ENCODE measurements at places on chromosomes 12 and 14.
A peak's percentile ranks its signal among the peaks of the same experiment; 100 is the strongest.

DNA sequence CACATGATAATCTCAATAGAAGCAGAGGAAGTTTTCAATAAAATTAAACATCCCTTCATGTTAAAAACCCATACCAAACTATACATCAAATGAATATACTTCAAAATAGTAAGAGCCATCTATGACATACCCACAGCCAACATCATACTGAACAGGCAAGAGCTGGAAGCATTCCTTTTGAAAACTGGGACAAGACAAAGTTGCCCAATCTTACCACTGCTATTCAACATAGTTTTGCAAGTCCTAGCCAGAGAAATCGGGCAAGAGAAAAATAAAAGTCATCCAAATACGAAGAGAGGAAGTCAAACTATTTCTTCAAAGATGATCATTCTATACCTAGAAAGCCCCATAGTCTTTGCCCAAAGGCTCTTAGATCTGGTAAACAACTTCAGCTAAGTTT, 454.7 kb upstream of the PRICKLE1 start:
- no peak for DNase-seq

- no peak for DNase-seq
Measured at GRCh38 chr14:33846100-33846824, 104.6 kb downstream of the EGLN3 start.

- no peak for DNase-seq
Measured at GRCh38 chr12:56143217-56143616, 9.2 kb upstream of the MYL6B start.

- no peak for DNase-seq
Measured at GRCh38 chr12:115412831-115413230, 728.9 kb upstream of the TBX3 start.

DNA sequence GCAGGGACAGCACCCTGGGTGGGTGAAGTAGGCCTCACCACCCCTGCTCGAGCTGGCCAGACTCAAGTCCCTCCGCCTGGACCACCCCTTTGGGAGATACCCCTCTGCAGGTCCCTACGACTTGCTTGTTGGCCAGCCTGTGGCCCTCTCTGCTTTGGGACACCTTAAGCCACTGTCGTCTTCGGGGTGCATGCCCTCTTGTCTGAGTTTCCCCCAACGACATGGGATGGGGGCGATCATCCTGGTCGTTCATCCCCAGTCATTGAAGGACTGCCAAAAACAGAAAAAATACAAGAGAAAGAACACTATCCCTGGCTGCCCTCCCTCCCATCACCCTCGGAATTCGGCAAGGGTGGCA, 151.1 kb downstream of the DPF3 start:
- DNase-seq: no peak

- DNase-seq: no peak
Measured at GRCh38 chr12:86727160-86727559, 471.0 kb upstream of the MGAT4C start.

DNA sequence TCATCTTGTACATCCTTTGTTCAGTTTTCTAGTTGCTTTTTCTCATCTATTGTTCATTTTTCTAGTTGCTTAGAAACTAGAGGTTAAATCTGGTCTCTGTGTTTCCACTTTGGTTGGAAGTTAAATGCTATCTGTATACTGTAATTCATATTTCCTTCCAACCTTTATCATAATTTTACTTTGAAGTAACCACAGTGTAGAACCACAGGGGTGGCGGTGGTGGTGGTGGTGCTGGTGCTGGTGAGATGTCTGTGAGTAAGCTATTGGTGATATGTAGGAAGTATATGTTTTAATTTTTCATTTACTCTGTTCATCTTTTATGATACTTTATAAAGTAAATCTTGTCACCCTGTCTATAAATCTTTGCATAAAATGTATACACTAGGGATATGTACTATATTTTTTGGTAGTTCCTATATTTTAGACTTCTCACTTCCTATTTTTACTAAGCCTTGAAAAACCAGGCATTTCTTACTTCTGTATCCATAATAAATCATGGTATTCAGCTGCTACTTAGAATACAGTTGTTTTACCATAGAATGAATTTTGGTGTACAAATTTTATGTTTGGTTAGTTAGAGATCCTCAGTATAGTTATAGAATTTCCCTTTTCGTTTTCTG, 31.9 kb downstream of the CCDC91 start:
- no peak for DNase-seq

GRCh38 chr12:54041097-54041690, 8.3 kb downstream of the HOXC5 start:
- no peak for DNase-seq

- DNase-seq: peak; percentile 99
Measured at GRCh38 chr14:77616454-77617229, at the start of gene SPTLC2. TSS of gene SPTLC2 (minus strand) at chr14:77616637. CDS start at chr14:77616579, 58 bp downstream.

- no peak for DNase-seq
Measured at GRCh38 chr12:4256043-4256826, 17.3 kb upstream of the CCND2 start.

GRCh38 chr12:103986829-103987228, 21.2 kb downstream of the TDG start:
- DNase-seq: no peak

- DNase-seq: no peak
Measured at GRCh38 chr12:120481022-120481767, 11.6 kb upstream of the SRSF9 start.

DNA sequence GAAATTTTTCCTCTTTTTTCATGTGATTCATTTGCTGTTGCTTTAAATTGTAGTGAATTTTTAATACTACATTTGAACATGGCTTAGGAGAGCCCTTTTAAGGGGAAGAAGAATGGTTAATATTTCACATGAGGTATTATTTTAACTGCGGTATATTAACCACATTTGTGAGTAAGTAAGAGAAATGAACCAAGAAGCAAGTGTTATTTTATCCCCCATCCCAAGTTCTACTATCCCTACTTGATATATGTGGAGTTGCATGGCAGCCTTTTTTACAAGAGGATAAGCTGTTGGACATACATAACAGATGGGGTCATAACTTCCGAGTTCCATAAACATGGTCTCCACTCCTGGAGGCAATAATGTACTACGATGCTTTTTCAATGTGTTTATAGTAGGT, 623.3 kb downstream of the LRFN5 start:
- no peak for DNase-seq

DNA sequence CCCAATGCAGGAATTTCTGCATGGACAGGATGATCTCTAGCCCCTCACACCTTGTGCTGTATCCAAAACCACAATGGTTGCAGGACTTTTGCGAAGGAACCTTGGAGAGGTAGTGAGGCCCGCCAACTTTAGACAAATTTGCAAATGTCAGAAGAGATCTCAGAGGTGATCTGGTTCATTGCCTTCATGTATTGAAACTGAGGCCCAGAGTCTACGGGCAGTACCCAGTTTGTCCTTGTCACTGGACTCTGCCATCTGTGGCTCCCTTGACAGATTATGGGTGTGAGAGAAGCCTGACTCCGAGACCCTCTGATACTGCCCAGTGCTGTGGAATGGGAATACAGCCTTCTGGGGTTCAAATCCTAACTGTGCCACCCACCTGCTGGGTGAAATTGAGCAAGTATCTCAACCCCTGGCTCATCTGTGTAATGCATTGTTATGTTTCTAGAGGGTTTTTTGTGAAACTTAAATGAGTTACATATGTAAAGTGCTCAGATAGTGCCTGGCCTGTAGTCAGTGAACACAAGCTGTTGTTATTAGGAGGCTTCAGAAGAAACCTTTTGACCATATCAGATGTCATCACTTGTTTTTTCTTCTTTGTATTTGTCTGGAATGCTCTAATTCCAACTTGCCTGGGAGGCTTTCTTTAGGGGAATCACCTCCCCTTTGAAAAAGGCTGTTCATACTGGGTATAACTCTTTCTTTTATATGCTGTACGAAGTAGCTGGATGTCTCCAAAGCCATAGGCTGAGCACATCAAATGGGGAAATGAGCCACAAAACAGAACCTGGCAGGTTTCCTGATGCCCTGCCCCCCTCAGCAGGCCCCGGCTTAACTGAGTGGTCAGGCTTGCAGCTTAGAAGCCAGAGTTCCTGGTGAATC, 71.4 kb upstream of the SRSF5 start:
- DNase-seq: peak; percentile 32

DNA sequence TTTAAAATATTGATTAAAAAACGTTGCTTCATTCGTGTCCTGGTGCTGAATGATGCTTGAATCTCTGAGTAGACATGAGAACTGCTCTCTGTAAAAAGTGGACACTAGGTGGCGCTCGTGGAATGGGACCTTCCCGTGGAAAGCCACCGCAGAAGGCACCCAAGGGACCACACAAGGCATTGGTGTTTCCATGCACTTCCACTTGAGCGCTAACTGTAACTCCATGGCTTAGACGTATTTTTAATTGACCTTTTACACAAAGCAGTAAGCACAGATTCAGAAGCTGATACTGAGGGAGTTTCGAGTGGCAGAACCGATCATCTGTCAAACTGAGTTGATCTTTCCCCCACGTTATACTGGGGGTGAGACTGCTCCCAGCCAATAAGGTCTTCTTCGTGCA, 135.3 kb downstream of the PRKCH start:
- peak; percentile 84 for DNase-seq

DNA sequence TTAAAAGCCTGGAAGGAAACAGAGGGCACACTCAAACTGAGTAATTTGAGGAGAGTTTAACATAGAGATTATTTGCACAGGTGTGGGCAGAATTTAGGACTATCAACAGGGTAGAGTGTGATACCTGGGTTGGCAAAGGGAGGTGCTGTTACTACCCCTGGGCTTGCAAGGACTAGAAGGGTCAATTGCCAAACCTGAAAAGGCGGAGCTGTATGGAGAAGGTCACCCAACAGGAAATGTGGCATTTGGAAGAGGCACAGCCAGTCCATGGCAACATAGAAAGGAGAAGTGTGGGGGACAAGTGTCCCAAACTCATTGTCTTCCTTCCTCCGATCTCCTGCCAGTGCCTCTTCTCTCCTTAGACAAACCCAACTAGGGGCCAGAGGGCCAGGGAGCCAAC, 21.6 kb upstream of the MED13L start:
- peak; percentile 75 for DNase-seq

DNA sequence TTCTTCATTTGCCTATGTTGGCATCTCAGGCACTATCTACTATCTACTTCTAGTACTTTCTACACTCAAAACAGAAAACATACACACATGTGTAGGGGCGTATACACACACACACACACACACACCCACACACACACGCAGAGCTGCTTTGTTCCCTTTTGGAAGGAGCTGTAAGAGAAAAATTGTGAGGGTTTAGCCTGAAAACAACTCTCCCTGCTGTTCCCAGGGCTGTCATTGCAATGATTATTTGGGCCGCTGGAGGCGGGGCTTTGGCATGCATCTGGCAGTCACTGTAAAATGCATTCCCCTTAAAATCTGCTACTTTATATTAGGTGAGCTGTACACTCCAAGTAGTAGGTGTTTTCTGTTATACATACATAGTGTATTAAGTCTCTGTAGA, 29.1 kb upstream of the SLC38A2 start:
- DNase-seq: no peak

- DNase-seq: no peak
Measured at GRCh38 chr14:24954037-24954699, 95.8 kb downstream of the STXBP6 start.

GRCh38 chr14:94560751-94561655, at the start of gene SERPINA4:
TSS of gene SERPINA4 (plus strand) at chr14:94561442. CDS start at chr14:94563483, 2,041 bp downstream.
- no peak for DNase-seq

- no peak for DNase-seq
Measured at GRCh38 chr12:130920119-130920703, 33.5 kb upstream of the ADGRD1 start.

DNA sequence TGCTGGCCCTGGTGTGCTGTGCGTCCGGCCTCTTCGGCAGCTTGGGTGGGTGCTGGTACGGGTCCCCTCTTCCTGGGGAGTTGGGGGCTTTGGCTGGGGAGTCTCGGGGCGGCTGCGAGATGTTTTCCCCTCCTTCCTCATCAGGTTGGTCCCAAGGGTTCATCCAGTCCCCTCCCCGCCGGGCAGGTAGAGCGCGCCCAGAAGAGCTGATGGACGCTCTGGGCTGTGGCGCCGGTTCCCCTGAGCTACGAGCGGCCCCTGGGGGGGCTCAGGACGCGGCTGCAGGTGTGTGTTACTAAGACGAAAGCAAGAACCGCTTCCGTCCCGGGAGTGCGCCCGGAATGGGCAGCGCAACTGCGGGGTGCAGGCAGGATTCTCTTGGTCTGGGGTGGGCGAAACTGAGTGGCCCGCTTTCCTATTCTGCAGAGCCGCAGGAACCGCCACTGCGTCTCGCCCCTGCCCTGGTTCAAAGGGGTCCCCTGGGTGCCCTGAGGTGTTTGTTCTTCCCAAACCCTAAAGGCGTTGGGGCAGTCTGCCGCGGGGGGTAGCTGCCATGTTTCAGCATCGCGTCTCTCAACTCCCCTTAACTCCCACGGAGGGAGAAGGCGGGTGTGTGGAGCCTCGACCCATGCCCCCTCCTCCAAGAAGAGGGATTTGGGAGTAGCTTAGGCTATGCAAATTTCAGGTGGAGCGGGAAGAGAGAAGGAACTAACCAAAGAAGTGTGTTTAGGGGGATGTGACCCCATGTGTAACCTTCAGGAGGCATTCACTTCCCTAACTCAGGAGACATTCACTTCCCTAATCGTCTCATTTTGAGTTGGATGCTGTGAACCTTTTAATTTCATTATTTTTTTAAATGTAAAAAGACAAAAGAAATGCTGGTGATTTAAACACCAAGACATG, 1.2 kb downstream of the SLC24A4 start:
- DNase-seq: no peak

DNA sequence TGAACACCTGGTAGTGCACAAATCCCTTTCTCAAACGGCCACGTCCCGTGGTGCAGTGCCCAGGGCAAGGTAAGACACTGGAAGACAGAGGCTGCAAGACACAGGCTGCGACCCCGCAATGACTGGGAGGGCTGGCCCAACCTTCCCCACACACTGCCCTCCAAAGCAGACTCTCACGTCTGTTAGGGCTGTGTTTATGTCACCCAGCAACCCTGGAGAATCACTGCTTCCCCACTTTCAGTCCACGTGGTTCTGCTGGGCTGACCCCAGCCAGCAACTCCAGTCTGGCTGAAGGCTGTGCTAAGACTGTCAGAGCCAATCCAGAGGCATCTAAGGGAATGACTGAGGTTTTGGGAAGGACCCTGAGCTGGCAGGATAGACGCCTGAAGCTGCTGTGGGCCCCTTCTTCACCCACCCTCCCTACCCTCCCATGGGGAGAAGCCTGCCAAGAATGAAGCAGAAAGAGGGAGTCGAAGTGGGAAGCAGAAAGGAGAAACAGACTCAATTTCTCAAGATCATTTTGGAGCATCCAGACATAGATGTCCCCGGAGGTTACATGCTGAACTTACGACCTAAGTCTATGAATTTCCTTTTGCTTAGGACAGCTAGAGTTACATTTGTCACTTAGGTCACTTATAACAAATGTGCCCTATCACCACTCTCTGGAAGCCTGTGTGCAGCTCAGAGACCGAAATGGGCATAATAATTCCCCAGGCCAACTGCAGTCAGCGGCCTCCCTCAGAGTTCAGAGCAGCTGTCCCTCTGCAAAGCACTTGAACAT, 11.7 kb downstream of the KDM2B start:
- no peak for DNase-seq

GRCh38 chr12:54765652-54766051, 88.7 kb upstream of the MUCL1 start:
- no peak for DNase-seq

DNA sequence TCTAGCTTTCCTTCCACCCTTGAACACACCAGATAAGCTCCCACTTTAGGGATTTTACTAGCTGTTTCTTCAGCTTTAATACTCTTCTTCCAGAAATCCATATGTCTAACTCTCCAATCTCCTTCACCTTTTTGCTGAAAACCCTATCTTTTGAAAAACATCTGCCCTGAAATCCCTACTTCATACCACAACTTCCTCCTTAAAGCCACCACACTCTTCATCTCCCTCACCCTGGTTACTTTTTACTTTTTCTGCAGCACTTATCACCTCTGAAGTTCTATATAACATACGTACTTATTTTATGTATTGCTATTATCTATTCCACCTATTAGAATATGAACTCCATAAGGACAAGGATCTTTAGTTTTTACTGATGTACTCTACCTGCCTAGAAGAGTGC, 28.6 kb upstream of the PTPRQ start:
- no peak for DNase-seq
